Endothelial cell (in vitro differentiated cells): ENCODE measurements at places on chromosomes 3 and 15. TPM values are rescaled to one million over a fixed set of nuclear protein-coding genes. Genes with fewer than 3 reads are reported as not detected.

Gene PAQR5
- total RNA-seq, result 0.15 TPM

Gene PLA2G4E
- total RNA-seq, result not detected

Gene MKRN2OS
- not detected for total RNA-seq

Gene LTF
- total RNA-seq, result not detected

Gene SLITRK3
- not detected for total RNA-seq

Gene TTLL13
- not detected for total RNA-seq

Gene ALCAM
- 14.0 TPM for total RNA-seq

DNA sequence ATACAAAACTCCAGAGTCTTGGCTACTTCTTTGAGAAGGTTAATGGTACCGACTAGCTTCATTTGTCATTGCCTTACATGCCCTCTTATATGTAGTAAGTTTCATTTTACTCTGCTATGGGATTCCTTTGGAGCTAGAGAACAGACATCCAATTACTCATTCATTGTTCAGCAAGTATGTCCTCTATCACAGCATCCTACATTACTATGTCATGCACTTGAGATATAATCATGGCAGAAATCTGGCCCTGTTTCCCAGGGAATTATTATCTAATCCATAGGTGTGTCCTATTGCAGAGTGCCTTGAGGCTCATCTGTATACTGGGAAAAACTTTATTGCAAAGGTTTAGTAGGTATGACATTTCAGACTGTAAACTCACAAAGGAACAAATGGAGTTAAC, 333.1 kb upstream of the NECTIN3 start:
- DNase-seq, result no peak

DNA sequence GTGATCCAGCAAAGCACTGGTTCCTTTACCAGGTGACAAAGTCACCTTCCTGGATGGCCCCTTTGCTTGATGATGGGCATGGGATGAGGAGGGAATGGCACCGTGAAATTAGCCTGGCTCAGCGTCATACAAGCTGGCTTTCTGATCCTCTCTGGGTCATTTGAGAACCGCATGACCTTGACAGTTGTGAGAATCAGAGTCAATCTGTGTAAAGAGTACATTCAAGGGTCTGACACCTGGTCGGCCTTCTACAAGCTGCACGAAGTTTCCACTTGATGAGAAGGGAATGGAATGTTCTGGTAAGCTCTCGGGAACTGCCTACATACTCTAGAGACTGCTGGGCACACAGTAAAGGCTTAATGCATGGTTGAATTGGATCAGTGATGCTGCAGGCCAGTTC, 319.8 kb upstream of the TLE3 start:
- no peak for DNase-seq
